SW480 (cell line): ENCODE measurements at places on chromosomes 6 and 20.

- peak; percentile 76 for DNase-seq
These were observed 34.2 kb upstream of the BTN3A2 start for GRCh38 chr6:26330859-26331217.

GRCh38 chr6:138752017-138752416 lies 21.6 kb upstream of the CCDC28A start:
- DNase-seq: no peak

DNA sequence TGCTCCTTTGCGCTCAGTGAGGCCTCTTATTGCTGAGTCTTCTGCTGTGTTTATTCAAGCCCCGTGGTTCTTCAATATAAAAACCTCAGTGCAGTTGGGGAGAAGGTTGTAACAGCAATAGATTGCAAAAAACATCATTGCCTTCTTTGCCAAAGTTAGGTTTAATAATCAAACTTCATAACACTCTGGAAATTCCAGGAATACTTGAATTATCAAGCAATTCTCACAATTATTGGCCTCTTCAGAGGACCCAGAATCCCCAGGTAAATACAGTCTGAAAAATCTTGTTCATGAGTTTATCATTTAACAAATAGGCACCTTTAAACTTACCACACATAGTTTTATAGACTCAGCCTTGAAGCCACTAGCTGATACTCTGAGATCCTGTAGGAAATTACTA lies 213.6 kb downstream of the OGFRL1 start:
- no peak for DNase-seq

GRCh38 chr20:58140787-58141425 lies 87.5 kb downstream of the ANKRD60 start:
- no peak for DNase-seq

DNA sequence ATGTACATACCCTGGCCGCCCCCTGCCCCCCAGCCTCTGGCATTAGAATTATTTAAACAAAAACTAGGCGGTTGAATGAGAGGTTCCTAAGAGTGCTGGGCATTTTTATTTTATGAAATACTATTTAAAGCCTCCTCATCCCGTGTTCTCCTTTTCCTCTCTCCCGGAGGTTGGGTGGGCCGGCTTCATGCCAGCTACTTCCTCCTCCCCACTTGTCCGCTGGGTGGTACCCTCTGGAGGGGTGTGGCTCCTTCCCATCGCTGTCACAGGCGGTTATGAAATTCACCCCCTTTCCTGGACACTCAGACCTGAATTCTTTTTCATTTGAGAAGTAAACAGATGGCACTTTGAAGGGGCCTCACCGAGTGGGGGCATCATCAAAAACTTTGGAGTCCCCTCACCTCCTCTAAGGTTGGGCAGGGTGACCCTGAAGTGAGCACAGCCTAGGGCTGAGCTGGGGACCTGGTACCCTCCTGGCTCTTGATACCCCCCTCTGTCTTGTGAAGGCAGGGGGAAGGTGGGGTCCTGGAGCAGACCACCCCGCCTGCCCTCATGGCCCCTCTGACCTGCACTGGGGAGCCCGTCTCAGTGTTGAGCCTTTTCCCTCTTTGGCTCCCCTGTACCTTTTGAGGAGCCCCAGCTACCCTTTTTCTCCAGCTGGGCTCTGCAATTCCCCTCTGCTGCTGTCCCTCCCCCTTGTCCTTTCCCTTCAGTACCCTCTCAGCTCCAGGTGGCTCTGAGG lies 7.6 kb downstream of the CDKN1A start:
- DNase-seq: no peak

GRCh38 chr6:33723371-33724085 lies 12.0 kb upstream of the UQCC2 start:
- DNase-seq: no peak

DNA sequence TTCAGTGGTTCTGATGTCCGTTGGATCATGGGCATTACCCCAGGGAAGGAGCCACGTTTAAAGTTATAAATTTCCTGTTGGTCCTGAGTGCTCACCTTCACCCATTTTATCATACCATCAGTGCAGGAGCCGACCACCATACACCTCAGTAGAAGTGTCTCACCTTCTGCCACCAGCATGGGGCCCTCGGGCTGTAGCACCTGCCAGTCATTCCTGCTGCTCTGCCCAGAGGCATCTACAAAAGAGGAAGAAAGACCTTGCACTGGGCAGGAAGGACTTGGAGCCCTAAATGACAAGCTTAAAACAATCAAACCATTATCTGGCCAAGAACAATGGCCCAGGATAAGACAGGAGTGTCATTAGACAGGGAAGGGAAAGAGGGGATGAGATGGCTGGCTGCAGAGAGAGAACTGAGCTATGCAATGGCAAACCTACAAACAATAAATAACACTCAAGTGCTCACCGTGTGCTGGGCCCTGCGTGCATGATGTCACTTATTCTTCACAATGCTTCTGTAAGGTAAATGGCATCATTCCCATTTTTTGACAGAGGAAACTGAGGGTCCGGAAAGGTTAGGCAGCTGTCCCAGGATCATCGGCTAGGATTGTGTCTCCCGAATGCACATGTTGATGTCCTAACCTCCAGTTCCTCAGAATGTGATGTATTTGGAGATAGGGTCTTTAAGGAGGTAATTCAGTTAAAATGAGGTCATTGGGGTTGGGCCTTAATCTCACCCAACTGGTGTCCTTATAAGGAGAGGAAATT lies 11.2 kb downstream of the SIRPB2 start:
- no peak for DNase-seq

DNA sequence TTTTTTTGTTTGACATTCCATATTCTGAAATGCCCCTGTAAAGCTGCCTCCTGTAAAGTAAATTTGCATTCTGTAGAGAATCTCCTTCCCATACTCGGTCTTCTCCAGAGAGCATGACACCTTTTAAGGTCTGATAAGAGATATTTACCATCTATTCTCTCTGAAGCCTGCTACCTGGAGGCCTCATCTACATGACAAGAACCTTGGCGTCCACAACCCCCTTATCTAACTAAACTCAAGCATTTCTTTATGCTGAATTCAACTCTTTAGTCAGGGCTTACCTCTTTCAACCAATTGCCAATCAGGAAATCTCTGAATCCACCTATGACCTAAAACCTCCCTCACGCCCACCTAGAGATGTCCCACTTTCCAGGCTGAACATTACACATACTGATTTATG lies 51.6 kb downstream of the FAM184A start:
- DNase-seq: no peak

GRCh38 chr20:35734777-35735649 lies 7.0 kb downstream of the RBM39 start:
- DNase-seq: no peak

- DNase-seq: no peak
These were observed 5.5 kb downstream of the ERGIC3 start for GRCh38 chr20:35547329-35547728.

DNA sequence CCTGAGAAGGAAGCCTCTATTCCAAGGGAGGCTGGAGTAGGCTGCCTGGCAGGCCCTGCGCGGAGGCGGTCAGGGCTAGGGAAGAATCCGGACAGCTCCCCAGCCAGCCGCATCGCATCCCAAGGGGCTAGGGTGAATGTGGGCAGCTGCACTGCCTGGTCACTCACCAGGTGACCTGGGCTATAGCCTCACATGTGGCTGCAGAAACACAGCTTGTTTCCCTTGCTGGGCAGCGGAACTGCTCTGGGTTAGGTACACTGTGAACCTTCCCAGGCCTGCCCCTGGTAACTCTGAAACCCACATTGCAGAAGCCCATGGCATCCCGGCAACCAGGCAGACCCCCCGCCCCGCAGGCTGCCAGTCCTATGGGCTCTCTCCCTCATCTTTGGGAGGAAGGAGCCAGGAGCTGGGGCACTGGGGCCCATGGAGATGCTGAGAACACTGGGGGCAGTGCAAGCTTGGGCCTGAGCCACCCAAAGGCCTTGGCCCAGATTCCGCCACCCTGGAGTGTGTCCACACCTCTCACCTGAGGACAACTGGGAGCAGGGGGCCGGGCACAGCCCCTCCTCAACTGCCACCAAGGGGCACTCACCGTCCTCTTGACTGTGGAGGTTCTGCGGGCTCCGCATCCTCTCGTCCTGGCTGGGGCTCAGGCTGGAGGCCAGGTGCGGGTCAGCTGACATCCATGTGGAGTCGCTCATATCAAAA lies 111.0 kb downstream of the NOL4L start:
- DNase-seq: no peak

- no peak for DNase-seq
These were observed 661.7 kb downstream of the KIF16B start for GRCh38 chr20:15911581-15911980.

GRCh38 chr6:108711826-108712225 lies 136.4 kb upstream of the ARMC2 start:
- DNase-seq: no peak

GRCh38 chr6:28923318-28924102 lies at the start of gene TRIM27:
TRIM27 (minus strand) TSS chr6:28923985; CDS start chr6:28923632, 353 bp downstream.
- DNase-seq: peak; percentile 84

DNA sequence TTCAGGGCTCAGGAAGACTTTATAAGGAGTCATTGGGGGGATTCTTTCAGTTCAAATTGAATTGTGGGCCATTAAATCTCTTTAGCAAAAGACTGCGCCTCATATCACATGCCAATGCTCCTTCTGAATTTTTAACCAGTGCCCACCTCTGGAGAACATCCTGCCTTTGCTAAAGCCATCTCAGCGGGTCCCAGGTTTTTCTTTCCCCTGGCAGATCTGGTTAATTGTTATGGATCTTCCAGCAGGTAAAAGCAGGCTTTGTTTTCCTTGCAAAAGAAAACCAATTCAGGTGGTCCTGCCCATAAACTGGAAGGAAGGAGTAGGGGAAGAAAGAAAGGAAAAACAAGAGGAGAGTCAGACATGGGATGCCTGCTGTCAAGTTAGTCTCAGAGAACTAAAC lies 298.2 kb downstream of the LRFN2 start:
- DNase-seq: no peak

GRCh38 chr6:26053992-26054780 lies 33.0 kb upstream of the HFE start:
- DNase-seq: no peak

DNA sequence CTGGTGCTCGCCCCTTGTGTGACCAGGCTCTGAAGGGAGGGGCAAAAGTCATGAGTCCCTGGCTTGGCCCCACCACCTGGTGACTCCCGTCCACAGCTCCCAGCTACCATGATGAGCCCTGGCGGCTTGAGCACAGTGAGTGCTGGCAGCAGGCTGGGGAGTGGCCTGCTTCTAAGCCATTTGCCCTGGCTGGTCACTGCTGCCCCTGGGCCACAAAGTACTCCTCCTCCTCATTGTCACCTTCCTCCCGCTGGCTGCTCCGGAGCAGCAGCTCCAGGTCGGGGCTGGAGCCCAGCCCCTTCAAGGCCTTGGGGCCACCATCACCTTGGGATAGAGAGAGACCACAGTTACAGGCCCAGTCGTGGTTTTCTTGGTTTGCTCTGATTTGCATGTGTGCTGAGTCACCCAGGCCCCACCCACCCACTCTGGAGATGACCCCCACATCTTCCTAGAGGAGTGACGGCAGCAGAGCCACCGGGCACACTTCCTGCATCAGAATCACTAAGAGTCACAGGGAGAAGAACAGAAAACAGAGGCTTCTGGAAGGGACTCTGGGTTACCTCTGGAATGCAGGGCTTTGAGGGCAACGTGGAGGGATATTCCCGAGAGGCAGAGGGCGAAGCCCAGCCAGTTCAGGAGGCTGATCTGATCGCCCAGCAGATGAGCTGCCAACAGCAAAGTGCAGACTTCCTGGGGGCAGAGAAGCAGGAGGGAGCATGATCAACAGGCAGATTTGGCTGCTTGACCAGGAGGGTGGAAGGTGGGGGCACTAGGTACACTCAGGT lies 42.1 kb upstream of the CDH22 start:
- DNase-seq: peak; percentile 67

DNA sequence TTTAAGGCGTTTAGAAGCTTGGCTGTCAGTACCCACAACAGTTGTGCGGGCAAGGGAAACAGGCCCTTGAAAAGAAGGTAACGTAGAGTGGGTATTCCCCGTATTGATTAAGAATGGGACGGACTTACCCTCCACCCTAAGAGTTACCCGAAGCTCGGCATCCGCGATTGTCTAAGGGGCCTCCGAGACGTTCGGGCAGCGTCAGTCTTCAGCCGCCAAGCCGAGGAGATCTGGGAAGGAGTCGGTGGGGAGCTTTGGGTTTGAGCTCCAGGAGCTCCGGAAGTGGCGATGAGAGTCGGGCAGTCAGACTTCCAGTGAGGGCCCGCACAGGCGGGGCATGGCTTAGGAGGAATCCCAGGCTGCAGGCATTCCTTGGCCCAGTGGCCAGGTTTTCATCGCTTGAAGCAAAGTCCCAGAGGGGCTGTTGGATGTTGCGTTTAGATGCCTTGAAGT lies 748.2 kb upstream of the ADGRB3 start:
- DNase-seq: no peak

DNA sequence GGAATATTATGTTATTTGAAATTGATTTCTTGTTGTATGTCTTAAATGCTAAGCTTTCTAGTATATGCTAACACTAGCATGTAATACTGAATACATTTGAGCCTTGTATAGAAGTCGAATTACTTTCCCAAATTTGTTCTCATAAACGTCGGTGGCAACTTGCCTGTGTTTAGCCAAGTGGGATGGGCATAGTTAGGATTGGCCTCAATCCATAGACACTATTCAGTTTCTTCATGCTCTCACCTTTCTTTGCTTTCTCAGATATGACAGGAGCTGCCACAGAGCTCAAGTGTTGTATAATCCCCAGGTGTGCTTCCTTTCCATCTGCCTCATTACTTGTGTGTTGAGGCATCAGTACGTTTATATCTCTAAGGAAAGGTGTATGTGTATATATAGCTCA lies 19.3 kb downstream of the ZNF334 start:
- no peak for DNase-seq

DNA sequence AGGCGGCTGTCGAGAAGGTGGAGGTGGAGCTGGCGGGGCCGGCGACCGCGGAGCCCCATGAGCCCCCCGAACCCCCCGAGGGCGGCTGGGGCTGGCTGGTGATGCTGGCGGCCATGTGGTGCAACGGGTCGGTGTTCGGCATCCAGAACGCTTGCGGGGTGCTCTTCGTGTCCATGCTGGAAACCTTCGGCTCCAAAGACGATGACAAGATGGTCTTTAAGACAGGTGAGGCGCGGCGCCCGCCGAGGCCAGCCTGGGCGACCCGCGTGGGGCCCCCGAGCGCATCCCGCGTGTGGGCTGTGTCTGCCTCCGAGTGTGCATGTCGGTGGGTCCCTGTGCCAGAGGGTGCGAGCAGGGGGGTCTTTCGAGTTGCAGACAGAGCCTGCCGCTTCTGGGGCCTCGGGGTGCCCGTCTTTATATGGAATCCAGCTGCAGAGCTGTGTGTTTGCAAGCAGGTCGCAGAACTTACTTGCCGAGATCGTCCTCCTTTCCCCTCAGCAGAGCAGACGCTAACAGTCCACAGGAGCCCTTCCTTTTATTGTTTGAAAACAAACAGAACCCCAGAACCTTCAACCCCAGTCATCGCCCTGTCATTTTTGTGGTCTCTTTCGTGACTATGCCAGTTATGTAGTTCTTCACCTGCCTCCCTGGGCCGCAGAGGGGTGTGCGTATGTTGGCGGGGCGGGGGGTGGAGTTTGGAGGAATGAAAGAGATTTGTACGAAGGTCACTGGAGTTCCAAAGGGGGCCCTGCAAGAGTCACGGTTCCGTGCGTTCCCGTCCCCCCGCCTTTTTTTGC lies 766 bp downstream of the SLC16A10 start:
- peak; percentile 69 for DNase-seq
